ENCODE measurements at places on chromosomes 2 and 18. TPM values are rescaled to one million over a fixed set of nuclear protein-coding genes. Genes with fewer than 3 reads are reported as not detected.

DNA sequence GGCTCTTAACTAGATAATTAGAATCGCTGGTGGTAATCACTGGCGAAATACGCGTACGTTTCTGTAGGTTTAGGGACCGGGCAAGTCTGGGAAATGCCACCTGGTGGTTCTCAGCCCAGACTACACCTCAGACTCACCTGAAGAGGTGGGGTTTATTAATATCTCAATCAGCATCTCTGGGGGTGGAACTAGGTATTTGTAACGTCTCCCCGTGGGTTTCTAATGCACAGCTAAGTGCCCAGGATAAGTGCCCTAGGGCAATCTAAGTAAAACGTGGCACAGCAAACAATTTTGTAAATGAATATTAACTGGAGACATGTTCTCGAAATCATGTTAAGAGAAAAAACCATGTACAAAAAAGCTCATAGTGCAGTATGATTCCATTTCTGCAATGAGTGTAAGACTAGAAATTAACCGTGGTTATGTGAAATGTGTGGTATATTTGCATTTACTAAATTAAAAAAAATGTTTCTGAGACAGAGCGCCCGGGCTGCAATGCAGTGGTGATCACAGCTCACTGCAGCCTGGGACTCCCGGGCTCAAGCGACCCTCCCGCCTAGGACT lies 760 bp upstream of the CNOT11 start:
- DNase-seq = no peak

GRCh38 chr2:42298996-42299754 lies 61.8 kb downstream of the COX7A2L start:
- no peak for DNase-seq

DNA sequence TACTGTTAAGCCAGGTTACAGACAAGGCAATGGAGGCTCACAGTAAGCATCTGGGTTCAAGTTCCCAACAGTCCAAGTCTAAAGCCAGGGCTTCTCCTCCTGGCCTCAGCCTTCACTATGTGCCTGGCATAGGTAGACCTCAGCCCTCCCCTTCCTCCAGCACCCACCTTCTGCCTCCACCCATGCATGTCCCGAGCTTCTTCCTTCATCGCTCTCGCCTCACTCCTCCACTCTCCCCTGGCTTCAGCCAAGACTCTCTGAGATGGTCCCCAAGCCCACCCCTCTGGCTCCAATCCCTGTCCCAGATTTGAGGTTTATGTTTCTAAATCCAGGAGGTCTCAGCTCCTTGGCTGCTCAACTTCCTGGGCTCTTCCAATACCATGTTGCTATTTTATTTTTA lies 26.9 kb downstream of the CENPA start:
- DNase-seq = no peak

DNA sequence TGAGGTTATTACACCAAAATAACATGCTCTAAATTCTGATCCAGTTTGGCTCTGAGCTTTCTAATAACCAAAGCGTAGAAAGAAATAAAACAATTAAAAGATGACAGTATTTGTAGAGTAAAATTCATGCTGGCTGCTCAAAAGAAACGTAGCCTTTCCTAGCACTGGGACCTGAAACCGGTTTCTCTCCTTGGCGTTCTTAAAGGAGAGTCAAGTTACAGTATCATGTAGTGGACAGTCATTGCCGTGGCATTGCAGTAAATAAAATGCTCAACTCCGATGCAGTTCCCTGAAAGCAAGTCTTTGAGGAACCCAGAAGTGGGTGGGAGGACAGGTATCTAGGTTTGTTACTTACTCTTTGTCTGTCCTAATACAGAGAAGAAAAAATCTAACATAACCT lies 52.7 kb upstream of the ITM2C start:
- DNase-seq = no peak

GRCh38 chr2:172374318-172375240 lies 52.8 kb upstream of the ITGA6 start:
- DNase-seq = no peak

DNA sequence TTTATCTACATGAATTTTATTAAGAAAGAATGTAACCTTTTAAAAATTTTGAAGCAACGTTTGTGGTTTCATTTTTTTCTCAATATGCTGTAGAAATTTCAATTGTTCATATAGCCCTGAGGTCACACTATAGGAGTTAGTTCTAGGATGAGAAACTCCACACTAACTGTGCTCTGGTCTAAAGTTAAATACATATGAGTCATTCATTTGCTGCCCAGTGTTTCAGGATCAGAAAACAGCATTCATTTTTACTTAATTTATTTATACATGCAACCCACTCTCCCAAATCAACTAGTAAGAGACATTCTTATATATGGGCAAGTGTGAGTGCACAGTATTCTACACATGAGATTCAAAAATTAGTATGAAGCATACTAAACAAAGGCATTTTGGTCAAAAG lies 137.9 kb downstream of the DOCK10 start:
- DNase-seq = no peak

DNA sequence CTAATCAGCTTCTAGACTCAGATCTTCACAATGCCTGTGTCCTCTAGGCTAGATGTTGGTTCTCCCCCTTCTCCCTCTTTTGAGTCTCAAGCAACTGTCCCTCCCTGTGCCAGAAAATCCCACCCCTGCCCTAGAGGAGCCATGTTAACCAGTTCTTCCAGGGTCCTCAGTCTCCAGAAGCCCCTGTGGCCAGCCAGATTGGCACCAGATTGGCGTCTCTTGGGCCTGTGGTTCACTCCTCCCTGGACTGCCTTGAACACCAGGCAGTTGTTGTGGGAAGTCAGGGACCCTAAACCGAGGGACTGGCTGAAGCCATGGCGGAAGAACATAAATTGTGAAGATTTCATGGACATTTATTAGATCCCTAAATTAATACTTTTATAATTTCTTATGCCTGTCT lies 36.6 kb downstream of the CYP26B1 start:
- no peak for DNase-seq

GRCh38 chr18:9380101-9380500 lies 45.5 kb downstream of the TWSG1 start:
- no peak for DNase-seq

- DNase-seq = peak; percentile 4
Observed at GRCh38 chr2:218904176-218904575, 23.5 kb downstream of the WNT10A start.

DNA sequence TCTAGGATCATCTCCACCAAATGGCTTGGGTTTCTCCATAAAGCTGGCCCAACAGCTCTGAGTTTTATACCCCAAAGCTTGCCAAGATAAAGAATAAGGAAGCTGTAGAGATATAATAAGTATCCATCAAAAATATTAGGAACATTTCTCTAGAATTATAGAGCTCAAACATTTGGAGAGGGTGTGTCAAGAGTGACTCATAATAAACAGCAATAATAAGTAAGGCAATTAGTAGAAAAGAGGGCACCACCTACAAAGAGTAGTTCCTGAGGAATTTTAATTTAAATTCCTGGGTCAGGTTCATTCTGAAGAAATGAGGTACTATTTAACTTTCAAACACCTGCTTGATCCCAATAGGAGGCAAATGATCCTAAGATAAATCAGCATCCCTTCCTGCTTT lies 41.4 kb upstream of the NCKAP5 start:
- DNase-seq = no peak

GRCh38 chr2:225894236-225894980 lies 494.9 kb downstream of the NYAP2 start:
- DNase-seq = no peak

GRCh38 chr18:8814206-8814605 lies 108.8 kb downstream of the MTCL1 start:
- no peak for DNase-seq

DNA sequence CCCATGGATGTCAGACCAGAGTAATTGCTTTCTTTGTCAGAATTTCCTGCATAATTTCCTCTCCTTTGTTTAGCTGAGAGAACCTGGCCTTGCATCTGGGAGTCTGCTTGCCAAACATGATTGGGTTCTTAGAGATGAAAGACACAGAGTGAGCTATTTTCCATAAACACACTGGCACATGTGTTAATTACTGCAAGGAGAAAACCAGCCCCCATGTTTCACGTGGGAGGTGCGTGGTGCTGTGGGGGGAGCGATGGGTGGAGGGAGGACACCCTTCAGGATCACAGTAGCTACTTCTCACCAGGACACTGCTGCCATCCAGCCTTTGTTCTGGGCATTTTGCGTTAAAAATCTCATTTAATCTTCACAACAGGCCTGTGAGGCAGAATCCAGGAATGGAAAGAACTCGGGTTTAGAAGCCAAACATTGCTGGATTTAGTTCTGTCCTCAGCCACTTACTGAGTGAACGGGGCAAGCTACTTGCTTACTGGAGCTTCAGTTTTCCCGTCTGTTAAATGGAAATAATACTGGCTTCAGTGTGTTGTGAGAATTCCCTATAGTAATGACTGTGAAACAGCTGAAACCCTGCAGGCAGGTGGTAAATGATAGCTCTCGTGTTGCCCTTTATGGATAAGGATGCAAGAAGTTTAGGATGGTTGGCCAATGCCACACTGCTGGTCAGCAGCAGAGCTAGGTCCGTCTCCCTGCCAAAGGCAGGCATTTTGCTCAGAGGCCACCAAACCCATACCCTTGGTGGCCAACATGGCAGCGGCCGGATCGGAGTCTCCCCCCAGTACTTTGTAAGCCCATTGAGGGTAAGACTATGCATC lies 100.1 kb upstream of the ASAP2 start:
- DNase-seq = peak; percentile 86

- no peak for DNase-seq
Observed at GRCh38 chr2:165185633-165186032, 18.2 kb downstream of the SCN3A start.

GRCh38 chr2:121043827-121044222 lies 241.2 kb downstream of the TFCP2L1 start:
- DNase-seq = no peak

DNA sequence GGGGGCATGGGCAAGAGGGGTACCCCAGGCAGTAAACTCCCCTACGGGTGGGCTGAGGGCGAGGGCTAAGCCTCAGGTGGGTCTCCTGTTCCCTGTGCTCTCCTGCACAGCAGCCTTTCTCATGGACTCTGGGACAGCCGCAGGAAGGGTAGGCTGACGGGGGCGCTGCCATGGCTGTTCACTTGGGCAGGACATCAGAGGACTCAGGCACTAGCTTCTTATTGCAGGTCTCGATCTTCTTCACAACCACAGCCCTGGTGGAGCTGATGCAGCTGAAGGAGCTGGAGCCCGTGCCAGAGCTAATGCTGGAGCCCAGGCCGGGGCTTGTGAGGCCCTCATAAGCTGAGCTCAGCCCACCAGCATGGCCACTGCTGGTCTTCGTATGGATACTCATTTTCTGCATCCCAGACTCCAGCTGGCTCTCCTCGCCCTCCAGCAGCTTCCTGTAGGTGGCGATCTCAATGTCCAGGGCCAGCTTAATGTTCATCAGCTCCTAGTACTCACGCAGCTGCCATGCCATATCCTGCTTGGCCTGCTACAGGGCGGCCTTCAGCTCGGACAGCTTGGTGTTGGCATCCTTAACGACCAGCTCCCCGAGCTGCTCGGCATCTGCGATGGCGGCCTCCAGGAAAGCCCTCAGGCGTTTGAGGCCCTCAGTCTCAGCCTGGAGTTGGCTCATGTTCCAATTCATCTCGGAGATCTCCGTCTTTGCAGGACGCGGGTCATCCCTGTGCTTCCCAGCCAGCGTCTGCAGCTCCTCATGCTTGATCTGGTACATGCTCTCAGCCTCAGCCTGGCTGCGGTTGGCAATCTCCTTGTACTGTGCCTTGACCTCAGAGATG lies 359.8 kb upstream of the SETBP1 start:
- no peak for DNase-seq

GRCh38 chr18:6781142-6781714 lies 51.7 kb downstream of the ARHGAP28 start:
- no peak for DNase-seq

DNA sequence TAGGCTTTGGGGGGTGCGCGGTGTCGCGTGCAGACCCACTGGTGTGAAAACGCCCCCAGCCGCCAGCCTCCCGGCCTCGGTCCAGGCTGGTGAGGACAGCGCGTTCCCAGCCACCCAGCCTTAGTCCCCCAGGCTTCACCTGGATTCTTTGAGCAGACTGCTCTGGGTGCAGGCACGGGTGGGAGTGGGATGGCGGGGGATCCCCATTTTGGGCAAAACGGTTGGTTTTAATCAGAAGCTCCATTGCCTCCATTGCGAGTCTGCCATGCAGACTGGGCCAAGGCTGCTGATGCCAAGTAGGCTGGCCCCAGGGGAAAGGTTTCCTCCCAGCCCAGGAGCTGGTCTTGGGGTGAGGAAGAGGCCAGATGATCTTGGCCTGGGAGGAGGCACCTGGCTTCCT lies 445 bp downstream of the MLPH start:
- DNase-seq = no peak

DNA sequence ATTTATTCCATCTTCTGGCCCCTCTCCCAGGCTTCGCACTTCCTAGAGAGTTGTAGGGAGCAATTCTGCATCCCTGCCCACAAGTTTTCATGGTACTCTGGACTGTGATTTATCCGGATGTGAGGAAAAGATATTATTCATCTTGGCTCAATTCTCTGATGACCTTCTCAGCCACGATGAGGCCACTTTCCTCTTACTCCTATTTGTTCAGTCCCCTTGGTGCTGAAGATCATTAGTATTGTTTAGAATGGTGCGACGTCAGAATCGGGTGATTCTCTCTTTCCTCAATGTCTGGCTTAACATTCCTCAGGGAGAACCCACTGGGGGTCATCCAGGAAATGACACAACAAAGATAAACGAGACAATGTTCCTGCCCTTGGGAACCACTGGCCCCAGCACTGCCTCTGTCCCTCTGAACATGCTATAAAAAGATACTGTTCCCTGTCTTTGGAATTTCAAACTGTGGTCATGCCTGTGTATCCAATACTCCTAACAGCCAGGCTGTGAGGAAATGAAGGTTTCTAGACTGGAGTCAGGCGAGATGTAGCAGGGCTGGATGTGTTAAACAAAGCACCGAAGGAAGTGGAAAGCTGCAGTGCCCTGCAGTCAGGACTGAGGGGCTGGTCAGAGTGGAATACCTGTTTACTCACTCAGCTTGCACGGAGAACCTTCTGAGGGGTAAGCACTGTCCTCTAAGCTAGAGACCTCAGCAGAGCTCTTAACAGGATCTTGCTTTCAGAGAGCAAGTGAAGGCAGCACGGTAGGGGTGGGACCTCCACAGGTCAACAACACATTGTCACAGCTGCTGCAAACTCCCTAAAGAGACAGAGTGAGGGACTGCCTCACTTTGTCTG lies 12.9 kb upstream of the GLI2 start:
- DNase-seq = peak; percentile 77

GRCh38 chr18:50190926-50191325 lies 4.0 kb downstream of the MYO5B start:
- DNase-seq = no peak

The DNAH6 gene
- total RNA-seq = not detected

The PCARE gene
- not detected for total RNA-seq

The SYT4 gene
- not detected for total RNA-seq

The PSMD14 gene
- total RNA-seq = 73.3 TPM

The UPP2 gene
- not detected for total RNA-seq

The MC4R gene
- total RNA-seq = not detected

The CARF gene
- 4.4 TPM for total RNA-seq

The NT5DC4 gene
- not detected for total RNA-seq

The MC2R gene
- total RNA-seq = not detected

Measured in glomerular endothelial cell (primary cell).